ENCODE measurements at places on chromosomes 7 and 10. TPM values are rescaled to one million over a fixed set of nuclear protein-coding genes. Genes with fewer than 3 reads are reported as not detected.

PAX4 gene
- total RNA-seq = not detected

ZNF365 gene
- total RNA-seq = 0.56 TPM

NFE2L3 gene
- 8.5 TPM for total RNA-seq

DNA sequence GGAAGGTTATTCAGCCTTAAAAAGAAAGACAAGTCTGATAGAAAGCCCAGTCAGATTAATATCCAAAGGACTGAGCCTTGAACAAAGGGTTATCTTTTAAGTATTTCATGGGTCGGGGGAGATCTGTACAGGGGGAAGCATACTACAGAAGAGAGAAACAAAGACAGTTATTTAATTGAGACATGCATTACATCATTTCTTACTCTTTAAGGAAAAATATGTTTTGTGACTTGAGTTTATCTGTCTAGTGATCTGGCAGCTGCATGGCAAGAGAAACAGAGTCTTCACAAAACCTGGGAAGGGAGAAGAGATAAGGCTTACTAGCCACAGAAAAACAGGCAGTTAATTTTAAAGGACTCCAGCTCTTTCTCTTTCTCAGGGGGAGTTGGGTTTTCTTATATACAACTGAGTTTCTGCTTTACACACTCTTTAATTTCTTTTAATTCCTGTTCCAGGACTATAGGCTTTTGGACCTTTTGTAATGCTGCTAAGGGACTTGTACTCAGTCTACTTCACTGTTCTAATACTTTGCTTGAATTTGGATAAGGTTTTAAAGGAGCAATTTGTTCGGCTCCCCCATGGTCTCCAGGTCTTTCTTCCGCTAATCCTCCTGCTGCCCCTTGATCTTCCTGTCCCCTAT lies 20.9 kb upstream of the CYP3A43 start:
- no peak for DNase-seq

All from A673 (cell line).